Kasumi-1 (cell line): ENCODE measurements at places on chromosomes 5 and 9.

DNA sequence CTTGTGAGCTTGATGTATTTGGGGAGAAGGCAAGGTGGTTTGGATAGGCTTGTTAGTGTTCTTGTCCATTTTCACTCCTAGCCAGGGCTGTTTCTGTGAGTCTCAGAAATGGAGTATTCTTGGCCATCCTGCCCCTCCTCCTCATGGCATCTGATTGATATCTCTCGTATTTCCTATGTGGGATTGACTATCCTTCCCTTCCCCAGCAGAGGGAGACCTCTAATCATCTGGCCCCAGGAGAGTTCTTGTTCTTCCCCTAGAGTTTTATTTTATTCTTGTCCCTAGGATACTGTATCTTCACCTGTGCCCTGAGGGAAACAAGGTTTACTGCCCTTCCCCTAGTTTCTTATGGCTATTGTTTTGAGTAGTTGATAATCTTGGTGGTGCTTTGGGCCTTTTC lies 114.4 kb downstream of the VPS13A start:
- DNase-seq = peak; percentile 68

- no peak for DNase-seq
Observed at GRCh38 chr5:178383301-178383918, 150.8 kb upstream of the PHYKPL start.

- no peak for DNase-seq
Observed at GRCh38 chr5:14954616-14955343, 83.2 kb upstream of the ANKH start.

GRCh38 chr5:131950706-131951105 lies 5.2 kb upstream of the MEIKIN start:
- no peak for DNase-seq

- peak; percentile 42 for DNase-seq
Observed at GRCh38 chr9:87445646-87446045, 52.0 kb upstream of the DAPK1 start.

DNA sequence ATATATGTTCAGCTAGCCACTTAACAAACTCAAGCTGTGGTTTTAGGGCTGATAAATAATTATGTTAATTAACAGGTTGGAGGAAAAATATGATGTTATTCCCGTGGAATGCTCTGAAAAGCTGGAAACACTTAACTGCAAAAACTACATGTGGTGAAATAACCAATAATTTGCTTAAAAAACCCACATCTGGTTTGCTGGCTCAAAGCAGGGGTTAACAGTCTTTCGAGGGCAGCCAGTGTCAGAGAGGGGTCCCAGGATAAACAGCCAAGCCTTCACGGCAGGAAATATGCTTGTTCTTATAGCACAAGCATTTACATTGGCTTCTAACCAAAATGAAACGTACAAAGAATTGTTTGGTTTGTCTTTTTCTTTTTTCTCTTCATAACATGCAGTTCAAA lies 254.0 kb upstream of the GAS1 start:
- no peak for DNase-seq

GRCh38 chr5:94463739-94464138 lies 154.7 kb downstream of the KIAA0825 start:
- no peak for DNase-seq

- DNase-seq = no peak
Observed at GRCh38 chr5:94228791-94229190, 389.6 kb downstream of the KIAA0825 start.

DNA sequence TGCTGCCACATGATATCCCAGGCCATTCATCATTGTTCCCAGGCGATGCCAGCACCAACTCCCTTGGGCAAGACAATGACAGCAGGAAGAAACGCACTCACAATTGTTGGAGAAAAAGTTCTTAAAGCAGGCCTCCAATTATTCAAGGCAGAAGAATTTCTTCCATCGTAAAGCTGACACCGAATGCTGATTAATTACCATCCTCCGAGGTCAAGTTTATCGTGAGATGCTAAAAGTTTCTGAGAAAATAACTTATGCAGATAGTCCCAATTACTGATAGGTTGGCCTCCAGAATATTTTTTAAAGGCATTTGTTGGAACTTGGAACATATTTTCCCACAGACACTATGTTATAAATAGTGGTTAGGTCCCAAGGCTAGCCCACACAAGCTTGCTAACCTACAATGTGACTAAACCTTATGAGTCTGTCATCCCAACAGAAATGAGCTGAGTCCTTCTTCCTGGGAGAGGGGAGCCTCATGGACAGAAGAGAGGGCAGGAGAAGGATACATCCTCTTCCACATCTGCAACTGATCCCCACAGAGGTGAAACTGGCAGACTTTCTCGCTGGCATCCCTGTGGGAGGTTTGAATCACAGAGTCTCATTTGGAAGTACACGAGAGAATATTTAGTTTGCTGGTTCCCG lies 202.4 kb upstream of the TBC1D2 start:
- no peak for DNase-seq

DNA sequence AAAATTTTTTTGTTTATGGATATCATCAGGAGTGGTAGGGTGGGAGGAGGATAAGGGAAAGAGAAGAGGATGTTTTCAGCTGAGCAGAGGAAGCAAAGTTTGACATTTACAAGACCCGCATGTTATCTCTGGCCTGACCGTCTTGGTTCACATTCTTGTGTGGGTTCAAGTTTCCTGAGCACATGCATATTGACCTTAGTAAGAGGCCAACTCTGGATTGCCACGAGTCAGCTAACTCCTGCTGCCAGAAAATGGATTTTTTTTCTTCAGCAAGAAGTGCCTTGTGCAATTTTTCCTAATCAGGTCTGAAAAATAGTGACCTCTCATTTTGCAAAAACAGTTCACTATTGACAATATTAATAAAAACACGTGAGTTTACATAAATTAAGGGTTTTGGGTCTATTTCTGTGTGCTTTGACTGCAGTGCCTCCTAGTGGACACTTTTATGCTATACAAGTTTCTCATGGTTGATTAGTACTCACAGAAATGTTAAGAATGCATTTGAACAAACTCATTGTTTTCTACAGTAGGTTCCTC lies 27.1 kb upstream of the BASP1 start:
- DNase-seq = peak; percentile 74

DNA sequence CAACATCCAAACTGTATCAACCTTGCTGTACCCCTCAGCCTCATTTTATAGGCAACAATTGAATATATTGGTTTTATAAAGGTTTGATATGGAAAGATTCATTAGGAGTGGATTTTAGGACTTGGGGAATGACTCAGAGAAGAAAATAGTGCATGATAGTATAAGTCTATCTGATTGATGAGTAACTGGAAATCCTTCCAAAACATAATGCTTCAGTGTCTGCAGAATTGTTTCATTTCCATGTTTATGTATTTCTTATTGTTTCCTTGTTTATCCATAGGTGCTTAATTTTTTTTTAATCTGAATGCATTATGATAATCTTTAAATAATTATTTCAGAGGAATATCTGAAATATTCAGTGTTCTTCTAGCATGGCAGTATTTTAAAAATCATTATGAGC lies 12.6 kb downstream of the JAK2 start:
- DNase-seq = no peak

DNA sequence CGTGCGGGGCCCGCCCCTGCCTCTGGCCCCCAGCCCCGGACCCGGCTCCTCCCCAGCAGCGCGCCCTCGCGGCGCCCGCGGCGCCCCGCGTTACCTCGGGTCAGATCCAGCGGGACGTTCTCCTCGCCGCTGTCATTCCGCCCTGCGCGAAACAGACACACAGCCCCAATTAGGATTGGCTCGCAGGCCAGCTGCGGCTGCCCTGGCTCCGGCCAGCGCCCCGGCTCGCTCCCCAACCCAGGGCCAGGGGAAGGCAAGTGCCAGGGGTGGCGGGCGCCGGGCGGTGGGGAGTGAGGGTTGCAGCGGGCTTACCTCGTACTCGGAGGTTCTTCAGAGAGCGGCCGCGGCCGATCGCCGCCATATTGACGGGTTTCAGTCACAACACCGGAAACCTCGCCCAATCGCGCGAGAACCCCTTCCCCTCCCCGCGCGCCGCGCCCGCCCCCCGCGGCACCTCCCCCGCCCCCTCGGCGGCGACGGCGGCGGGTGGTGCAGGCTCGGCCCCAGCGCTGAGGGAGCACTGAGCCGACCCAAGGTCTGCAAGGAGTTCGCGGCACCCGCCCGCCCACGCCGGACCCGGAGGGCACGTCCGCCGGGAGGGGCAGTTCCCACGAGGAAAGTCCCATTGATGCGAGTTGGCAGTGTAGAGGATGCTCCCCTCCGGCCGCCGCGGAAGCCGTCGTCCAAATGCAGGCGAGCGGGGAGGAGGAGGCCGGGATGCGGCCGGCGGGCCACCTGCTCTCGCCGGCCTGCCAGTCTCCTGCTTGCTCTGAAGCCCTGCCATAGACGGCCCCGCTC lies at the start of gene RICTOR:
Gene RICTOR (minus strand): TSS at position 383 of the 798 bp plus-strand sequence. CDS start 22 bp downstream, at position 361.
- DNase-seq = peak; percentile 79

- DNase-seq = no peak
Observed at GRCh38 chr5:7518947-7519560, 123.1 kb downstream of the ADCY2 start.

DNA sequence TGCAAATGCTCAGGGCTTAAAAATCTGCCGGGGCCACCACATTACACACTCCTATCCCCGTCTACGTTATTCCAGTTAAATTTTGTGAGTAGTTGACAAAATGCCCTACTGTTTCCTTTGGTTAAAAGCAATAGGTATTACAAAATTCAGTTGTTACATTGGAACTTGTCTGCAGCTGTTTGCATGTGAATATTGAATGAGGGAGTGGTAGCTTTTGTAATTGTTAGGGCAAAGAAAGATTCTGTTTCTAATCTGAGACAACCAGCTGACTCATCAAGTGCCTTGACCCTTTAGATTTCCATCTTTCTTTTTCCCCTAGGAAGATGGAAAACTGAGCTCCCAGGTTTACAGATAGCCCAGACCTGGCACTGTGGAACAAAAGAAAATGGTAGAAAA lies 30.2 kb downstream of the MAML1 start:
- DNase-seq = no peak

- no peak for DNase-seq
Observed at GRCh38 chr9:133606708-133607025, 2.5 kb downstream of the FAM163B start.

GRCh38 chr9:71677209-71677608 lies 91.1 kb downstream of the CEMIP2 start:
- no peak for DNase-seq

DNA sequence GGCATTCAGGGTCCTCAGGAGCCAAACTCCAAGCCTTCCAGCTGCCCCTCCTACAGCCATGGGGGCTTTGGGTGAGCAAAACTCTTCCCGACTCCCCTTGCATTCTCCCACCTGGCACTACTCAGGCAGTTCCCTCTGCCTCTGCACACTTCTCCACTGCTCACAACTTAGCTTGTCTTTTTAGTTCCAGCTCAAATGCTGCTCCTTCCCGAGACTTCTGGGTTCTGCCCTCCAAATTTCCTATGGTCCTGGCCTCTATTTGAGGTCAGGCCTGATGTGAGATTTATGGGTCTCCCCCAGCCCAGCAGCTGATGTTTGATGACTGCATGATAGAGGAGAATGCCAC lies 5.7 kb upstream of the SLC25A48 start:
- DNase-seq = no peak

GRCh38 chr9:88818495-88819201 lies 172.6 kb upstream of the S1PR3 start:
- DNase-seq = no peak

GRCh38 chr9:135100241-135100681 lies 12.8 kb downstream of the OLFM1 start:
- DNase-seq = no peak

- DNase-seq = peak; percentile 19
Observed at GRCh38 chr5:98911280-98912040, 17.3 kb downstream of the CHD1 start.

DNA sequence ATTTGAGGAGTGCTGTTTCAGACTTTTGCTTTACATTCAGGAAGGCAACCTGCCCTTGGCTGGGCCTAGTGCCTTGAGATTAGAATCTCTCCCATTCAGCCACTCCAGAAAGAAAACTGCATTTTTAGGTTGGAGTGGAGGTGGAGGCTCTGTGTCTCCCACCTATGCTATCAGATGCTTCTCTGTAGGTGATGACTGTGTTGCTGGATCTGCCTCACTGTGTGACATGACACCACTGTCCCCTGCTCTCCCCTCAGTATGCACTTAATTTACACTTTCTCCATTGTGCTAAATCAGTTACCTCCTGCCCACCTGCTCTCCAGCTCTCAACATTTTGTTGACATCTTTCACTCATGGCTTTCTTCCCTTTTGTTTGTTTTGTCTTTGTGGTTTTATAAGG lies 265.8 kb downstream of the TENT4A start:
- DNase-seq = no peak

GRCh38 chr5:122252319-122252718 lies 59.7 kb upstream of the SNCAIP start:
- DNase-seq = no peak

DNA sequence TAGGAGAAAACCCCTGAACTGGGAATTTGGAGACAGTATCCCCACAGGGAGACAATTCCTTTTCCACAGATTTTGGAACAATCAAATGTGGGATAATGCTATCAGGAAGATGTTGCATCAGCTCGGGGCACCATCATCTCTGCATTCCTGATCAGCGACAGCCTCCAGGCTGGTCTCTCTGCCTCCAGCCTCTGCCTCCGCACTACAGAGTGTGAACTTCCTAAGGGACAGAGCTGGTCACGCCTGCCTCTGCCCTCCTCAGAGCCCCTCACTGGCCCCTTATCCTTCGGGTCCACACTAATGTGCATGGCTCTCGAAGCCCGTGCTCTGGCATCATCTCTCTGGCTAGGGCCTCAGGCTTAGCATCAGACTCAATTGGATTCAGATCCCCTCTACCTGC lies 8.6 kb downstream of the FOXI1 start:
- no peak for DNase-seq

DNA sequence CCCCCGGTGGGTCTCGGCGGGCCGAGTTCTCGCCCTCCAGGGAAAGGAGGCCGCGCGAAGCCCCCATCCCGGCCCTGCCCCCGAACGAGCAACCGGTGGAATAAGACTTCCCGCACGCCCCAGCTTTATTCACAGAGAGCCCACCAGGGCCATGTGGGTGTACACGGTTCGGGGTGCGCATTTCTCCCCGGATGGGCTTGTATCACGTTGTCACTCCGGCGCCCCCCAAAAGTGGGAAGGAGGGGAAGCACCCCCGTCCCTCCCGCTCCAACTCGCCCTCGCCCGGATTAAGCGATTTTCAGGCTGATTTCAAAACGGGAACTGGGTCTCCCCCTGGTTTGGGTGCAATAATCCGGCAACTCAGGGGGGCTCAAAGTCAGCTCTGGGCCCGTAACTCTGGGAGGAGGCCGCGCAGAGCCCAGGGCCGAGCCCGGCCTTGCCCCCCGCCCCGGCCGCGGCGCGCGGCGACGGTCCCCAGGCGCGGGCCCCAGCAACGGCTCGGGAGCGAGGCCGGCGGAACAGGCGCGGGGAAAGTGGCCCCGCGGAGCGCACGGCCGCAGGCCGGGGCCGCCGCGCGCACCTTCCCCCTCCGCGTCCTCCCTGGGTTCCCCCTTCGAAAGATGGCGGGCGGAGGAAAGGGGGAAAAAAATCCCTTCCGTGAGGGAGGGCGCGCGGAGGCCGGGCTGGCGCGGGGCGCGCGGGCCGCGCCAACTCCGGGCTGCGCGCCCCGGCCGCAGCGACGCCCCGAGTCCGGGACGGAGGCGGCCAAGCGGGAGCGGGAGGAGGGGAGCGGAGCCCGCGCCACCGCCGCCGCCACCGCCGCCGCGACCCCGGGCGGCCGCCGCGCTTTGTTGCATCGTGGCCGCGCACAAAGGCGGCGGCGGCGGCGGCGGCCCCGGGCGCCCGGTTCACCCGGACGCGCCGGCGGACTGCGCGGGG lies 644 bp downstream of the BRD3 start:
- peak; percentile 4 for DNase-seq

GRCh38 chr5:158884827-158885518 lies 214.7 kb downstream of the EBF1 start:
- DNase-seq = no peak

- no peak for DNase-seq
Observed at GRCh38 chr9:121434969-121435368, 64.7 kb downstream of the GGTA1 start.
